NCI-H1694 (cell line): ENCODE measurements at places on chromosomes 5 and 9.

DNA sequence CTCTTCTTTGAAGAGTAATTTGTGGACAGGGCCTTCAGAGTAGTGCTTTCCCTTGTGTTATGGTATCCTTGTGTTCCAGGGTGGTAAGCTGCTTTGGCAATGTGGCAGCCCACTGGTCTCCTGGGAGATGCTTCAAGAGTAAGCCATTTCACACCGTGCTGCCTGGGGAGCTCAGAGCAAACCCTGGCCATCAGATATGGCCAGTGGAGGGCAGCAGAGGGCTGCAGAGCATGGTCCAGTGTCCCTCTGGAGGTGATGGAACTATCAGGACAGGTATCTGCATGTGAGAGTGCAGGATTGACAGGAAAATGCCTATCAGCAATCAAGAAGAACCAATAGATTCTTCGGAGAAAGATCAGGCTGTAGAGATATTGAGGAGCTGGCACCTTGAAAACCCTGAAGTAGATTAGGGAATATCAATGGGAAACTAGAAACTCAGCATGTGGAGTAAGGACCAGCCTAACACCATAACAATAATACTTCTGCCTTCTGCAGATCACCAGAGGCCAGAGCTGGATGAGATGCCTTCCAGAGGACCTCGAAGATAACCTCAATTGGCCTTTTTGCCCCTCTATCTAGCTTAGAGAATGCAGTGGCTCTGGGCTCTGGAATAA is 90.8 kb downstream of the PLPPR1 start:
- peak; percentile 60 for DNase-seq

DNA sequence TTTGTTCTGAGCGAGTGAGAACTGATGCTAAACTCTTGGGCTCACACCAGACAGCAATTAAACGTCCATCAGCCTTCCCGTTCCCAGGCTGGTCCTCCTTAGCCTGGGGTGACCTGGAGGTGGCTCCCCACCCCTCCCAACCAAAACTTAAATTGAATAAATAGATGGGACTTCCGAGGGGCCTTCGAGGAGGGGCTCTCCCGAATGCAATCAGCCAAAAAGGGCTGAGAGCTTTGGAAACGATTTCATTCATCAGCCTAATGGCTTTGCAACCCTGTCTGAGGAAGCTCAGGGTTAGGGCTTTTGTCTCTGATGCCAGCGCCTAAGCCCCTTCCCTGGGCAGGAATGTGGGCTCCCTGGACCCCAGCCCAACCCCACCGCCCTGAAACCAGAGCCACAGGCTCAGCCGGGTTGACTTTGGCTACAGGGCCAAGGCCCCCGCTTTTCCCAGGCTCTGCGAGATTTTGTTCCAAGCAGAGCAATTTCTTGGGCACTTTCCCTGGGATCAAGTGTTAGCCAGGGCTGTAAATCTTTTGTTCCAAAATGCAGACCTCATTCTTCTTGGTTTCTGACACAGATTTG is 29.2 kb downstream of the LHX3 start:
- no peak for DNase-seq

GRCh38 chr9:132853482-132853881 is 24.6 kb downstream of the AK8 start:
- DNase-seq, result no peak

- DNase-seq, result no peak
These were observed 212.9 kb downstream of the MAPKAP1 start for GRCh38 chr9:125493881-125494652.

GRCh38 chr9:73155377-73155776 is 3.7 kb downstream of the ANXA1 start:
- DNase-seq, result no peak

DNA sequence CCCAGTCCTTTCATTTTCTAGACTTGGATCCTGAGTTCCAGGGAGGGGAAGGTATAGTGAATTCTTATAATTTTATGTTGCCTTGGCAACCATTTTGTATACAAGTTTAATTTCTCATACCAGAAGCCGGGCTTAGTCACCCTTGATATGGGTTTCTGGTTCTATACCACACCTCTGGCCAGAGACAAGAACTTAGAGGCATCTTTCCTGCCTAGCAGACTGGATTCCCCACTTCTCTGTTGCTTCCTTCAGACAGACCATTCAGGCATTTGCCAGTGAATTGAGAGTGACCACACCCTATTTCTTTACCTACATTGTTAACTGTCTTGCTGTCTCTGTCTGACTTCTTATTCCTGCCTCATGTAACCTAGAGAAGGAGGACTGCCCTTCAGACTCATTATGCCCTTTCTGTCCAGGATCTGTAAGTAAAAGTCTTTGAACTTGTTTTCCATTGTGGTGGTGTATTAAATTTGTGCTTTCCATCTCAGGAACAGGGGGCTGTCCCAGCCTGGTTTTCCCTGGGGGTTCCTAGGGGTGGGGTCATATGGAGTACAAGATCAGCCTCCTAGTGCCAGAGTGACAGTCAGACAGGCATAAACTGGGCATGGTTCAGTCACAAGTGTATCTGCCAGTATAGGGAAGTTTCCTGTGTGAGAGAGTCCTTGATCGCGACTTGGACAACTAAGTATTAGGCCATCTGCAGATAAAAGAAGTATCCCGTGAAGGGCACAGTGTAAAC is 27.4 kb downstream of the TNFSF8 start:
- DNase-seq, result no peak

GRCh38 chr5:178685386-178686059 is 44.9 kb downstream of the ZNF354A start:
- no peak for DNase-seq

GRCh38 chr9:79384501-79384900 is 187.3 kb upstream of the TLE4 start:
- peak; percentile 6 for DNase-seq

DNA sequence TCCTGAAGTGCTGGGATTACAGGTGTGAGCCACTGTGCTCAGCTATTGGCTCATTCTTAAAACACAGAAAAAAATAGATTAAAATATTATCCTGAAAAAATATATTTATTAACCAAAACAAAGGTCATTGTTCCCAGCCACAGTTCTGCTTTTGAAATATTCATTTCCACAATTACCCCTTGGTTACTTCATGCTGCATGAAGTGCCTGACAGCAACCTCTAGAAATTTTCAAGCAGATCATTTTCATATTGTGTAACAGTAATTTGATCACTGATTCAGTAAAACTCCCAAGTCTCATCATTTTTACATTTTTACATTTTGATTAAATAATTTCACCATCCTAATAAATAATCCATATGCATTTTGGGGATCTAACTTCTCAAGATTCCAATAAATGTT is 18.8 kb upstream of the GNAQ start:
- no peak for DNase-seq

DNA sequence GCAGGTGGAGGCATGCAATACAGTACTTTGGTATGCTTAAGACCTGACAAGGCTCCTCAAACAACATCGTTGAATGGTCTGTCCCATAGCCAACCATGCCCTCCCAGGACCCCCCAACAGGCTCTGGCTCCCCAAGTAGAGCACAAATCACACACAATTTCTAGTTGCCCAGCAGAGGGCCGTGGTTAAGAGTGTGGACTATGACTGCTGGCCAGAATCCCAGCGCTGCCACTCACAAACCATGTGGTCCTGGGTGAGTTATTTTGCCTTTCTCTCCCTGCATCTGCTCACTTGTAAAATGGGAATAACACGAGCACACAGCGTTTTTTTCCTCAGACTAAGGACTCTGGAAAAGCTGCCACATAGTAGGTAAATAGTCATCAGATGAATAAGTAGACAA is 6.5 kb downstream of the CKMT2 start:
- no peak for DNase-seq

DNA sequence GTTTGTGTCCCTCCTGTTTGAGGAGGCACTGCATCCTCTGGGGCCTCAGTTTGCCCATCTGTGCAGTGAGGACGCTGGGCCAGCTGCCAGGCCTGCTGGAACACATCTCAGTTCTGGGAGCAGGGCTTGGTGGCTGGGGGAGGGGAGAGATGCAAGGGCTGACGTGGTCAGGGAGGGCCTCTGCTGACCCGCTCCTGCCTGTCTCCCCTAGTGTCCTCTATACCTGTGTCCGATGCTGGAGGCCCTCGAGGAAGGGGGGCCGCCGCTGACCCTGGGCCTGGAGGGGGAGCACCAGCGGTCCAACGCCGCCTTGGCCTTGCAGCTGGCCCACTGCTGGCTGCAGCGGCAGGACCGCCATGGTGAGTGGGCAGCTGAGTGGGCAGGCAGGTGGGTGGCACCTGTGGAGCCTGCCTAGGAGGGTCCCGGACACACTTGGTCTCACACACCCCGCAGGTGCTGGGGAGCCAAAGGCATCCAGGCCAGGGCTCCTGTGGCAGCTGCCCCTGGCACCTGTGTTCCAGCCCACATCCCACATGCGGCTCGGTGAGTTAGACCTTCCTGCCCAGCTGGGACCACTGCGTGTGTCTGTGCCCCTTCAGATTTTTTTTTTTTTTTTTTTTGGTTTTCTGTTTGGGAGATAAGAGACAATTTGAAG is 5.8 kb downstream of the FPGS start:
- DNase-seq, result no peak

- DNase-seq, result no peak
These were observed 3.4 kb downstream of the C5orf58 start for GRCh38 chr5:170235876-170236864.

- peak; percentile 29 for DNase-seq
These were observed 189.5 kb downstream of the SLF1 start for GRCh38 chr5:94807985-94808384.

DNA sequence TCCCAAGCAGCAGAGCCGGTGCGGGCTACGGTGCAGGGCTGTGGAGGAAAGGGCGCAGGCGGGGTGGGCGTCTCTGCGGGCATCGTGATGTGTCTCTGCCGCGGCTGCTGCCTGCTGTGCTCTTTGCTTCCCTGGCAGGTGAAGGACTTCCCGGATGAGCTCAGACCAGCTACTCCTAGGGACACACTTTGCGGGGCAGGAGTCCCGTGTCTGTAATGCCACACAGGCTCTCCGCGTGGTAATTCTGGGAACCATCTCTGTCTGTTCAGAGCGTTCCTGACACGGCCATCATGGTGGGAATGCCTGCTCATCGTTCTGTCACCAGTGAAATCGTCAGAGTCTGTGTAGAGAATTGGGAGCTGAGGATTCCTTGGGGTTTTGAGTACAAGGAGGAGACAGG is 235.5 kb downstream of the FANCC start:
- DNase-seq, result no peak

GRCh38 chr9:14289916-14290315 is 24.0 kb downstream of the NFIB start:
- no peak for DNase-seq

GRCh38 chr5:122715095-122715494 is 59.8 kb upstream of the SNX2 start:
- no peak for DNase-seq

DNA sequence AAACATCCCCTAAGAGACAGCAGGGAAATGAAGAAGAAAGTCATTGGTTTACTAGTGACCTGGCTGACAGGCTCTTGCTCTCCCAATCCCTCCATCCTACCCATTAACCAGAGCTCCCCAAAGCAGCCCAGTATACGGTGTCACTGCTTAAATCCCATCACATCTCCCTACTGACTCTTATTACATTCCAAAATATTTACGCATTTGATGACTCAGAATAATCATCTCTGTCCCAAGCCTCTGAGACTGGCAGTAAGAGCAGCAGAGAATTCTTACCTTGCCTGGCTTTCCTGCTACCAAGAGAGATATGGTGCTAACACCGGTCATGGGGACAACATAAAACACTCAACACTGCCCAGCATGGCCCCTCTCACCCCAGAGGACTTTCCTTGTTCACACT is 20.2 kb upstream of the WHRN start:
- DNase-seq, result no peak

DNA sequence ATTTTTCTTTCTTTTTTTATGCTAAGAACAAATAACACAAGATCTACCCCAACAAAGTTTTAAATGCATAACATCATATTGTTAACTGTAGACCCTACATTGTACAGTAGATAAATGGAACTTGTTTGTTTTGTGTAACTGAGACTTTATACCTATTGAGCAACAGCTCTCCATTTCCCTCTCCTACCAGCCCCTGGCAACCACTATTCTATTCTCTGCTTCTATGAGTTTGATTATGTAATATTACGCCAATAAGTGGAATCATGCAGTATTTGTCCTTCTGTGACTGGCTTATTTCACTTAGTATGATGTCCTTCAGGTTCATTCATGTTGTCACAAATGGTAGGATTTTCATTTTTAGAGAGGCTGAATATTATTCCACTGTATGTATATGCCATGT is 308.2 kb upstream of the PRR16 start:
- DNase-seq, result no peak

DNA sequence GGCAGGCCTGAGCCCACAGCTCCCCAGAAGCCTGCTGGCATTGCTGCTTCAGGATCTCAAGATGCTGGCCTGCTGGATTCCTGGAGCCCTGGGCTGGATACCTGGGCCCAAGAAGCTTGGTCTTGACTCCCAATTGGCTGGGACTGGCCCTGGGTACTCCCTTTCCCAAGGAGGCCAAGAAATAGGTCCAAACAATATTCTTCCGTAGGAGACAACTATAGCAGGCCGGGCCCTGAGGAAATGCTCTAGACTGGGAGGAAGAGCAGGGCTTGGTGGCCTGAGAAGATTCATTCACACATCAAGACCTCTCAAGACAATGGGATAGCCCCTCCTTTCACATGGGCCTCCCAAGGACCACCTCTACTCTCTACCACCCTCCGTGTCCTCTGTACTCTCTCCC is 7.9 kb downstream of the CSF2 start:
- DNase-seq, result no peak

- no peak for DNase-seq
These were observed 605 bp upstream of the DNLZ start for GRCh38 chr9:136363949-136364748.

DNA sequence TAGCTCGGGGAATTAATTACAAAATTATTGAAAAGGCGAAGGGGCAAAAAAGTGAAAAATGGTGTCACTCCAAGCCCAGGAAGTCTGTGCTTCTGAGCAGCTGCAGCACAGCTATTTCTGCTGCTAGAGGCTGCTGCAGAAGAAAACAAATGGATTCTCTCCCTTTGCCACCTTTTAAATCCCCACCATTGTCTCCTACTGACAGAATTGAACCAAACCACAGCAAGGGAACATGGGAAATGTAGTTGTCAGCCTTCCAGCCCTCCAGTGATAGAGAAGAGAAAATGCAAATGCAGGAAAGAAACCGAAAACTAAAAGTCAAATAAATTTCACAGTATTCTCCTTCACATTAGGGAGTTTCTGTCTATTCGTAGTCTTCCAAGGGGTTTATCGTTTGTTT is 33.4 kb upstream of the CDC42SE2 start:
- DNase-seq, result no peak

DNA sequence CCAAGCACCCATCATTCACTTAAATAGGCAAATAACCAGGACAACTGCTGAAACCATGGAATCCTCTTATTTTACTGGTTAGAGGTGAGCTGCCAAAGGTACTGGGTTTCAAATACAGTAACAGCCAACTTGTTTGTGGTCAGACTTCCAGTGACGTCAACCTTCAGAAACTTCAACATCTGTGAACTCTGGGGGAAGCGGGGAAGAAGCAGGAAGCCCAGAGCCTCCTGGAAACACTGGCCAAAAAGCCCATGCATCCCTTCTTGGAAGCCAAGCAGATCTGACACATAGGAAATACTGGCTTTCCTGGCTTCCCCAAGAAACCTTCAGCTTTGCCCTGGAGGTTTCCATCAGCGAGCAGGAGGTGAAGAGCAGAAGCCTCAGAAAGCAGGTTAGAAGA is 4.9 kb upstream of the FRRS1L start:
- no peak for DNase-seq

- peak; percentile 53 for DNase-seq
These were observed 53.1 kb upstream of the TYRP1 start for GRCh38 chr9:12640016-12640587.
